ENCODE measurements at places on chromosomes 1 and 21.
A peak's percentile ranks its signal among the peaks of the same experiment; 100 is the strongest.

GRCh38 chr21:34874684-34875513, 174.2 kb downstream of the RUNX1 start:
- peak; percentile 77 for ATAC-seq

- ATAC-seq: no peak
Observed at GRCh38 chr21:45631540-45631939, 12.0 kb upstream of the PCBP3 start.

GRCh38 chr1:170935231-170935630, at the start of gene MROH9:
TSS of gene MROH9 (plus strand) at chr1:170935534. CDS start at chr1:170945557, 10,023 bp downstream.
- no peak for ATAC-seq

DNA sequence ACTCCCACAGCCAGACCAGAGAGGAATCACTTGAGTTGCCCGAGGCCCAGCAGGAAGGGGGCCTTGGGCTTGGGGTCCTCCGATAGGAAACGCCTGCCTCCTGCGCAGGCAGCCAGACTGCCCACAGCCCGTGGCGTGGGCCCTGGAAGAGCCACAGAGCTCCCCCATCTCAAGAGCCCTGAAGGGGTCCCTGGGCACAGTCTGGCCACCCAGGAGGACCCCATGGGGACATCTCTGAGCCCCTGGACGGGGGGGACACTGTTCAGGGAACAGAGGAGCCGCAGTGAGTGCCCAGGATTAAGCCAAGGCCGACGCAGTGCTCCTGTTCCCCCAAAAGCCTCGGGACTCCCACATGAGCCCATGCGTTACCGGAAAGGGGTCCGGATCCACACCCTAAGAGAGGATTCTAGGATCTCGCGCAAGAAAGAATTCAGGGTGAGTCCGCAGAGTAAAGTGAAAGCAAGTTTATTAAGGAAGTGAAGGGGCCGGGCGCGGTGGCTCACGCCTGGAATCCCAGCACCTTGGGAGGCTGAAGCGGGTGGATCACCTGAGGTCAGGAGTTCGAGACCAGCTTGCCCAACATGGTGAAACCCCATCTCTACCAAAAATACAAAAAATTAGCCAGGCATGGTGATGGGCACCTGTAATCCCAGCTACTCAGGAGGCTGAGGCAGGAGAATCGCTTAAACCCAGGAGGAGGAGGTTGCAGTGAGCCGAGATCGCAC, 38.1 kb upstream of the LBR start:
- ATAC-seq: no peak

GRCh38 chr1:234973426-234974250, 155.0 kb downstream of the TOMM20 start:
- ATAC-seq: no peak
